PC-9 (cell line): ENCODE measurements at places on chromosomes 12 and 14.

GRCh38 chr14:85057221-85057620 is 472.7 kb upstream of the FLRT2 start:
- no peaks in the 10 kb centered on the region for H3K27me3 ChIP-seq
- no peak for DNase-seq
- no peaks in the 10 kb centered on the region for H3K4me1 ChIP-seq
- H3K27ac ChIP-seq, result no peak overlapping the region
- no peak overlapping the region for H3K4me3 ChIP-seq

- H3K4me3 ChIP-seq, result no peak overlapping the region
- no peak overlapping the region for H3K27ac ChIP-seq
- DNase-seq, result no peak
Measured at GRCh38 chr12:62693376-62694050, 226.9 kb downstream of the MON2 start.

- no peak overlapping the region for H3K27ac ChIP-seq
- DNase-seq, result no peak
- no peaks in the 10 kb centered on the region for H3K4me1 ChIP-seq
- no peak overlapping the region for H3K4me3 ChIP-seq
Measured at GRCh38 chr12:86729739-86730138, 473.5 kb upstream of the MGAT4C start.

- H3K27ac ChIP-seq, result no peak overlapping the region
- DNase-seq, result no peak
- no peaks in the 10 kb centered on the region for H3K36me3 ChIP-seq
- H3K4me1 ChIP-seq, result peaks cover 11% of the 10 kb centered on the region; the same call in 1 of the 2 replicates
- no peaks in the 10 kb centered on the region for H3K27me3 ChIP-seq
- no peak overlapping the region for H3K4me3 ChIP-seq
Measured at GRCh38 chr14:33555710-33556350, 395.0 kb downstream of the EGLN3 start.

GRCh38 chr12:68405343-68405781 is 73.2 kb upstream of the MDM1 start:
- no peaks in the 10 kb centered on the region for H3K27me3 ChIP-seq
- no peak for DNase-seq
- no peak overlapping the region for H3K4me3 ChIP-seq

- peaks cover 72% of the 10 kb centered on the region for H3K4me1 ChIP-seq
- peak overlapping the region; percentile 89 for H3K27ac ChIP-seq
- H3K4me3 ChIP-seq, result peak overlapping the region; percentile 10; the same call in 1 of the 2 replicates
Measured at GRCh38 chr14:61472801-61473376, 151.5 kb downstream of the PRKCH start.

DNA sequence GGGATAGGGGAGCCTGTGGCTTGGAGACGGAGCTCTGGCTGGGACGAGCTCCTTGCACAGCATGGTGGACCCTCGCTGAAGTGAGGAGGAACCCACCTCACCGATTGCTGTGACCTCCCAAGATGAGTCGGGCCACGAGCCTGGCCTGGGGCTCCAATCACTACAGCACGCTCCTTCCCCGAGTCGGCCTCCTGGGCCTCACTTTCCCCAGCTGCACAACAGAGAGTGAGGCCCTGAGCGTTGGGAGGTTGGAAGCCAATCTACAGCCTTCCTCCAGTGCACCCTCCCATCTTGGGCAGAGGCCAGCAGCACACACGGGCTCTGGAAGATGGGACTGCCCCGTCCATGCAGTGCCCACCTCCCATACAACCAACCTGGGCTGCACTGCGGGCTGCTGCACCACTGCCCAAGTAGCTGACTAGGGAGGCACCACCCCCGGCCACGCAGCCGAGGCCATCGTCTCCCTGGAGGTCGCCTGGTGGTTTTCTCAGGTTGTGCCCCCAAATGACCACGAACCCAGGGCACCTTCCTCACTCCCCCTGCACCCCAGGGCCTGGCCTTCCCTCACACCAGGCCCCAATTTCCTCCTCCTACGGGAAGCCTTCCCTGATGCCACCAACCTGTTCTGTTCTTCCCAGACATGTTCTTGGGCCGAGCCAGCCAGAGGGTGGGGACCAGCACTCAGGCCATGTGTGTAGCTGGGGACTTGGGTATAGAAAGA is 152.3 kb upstream of the C14orf180 start:
- no peak for DNase-seq
- no peak overlapping the region for H3K27ac ChIP-seq
- H3K36me3 ChIP-seq, result no peaks in the 10 kb centered on the region
- peaks cover 76% of the 10 kb centered on the region for H3K27me3 ChIP-seq
- no peaks in the 10 kb centered on the region for H3K4me1 ChIP-seq

DNA sequence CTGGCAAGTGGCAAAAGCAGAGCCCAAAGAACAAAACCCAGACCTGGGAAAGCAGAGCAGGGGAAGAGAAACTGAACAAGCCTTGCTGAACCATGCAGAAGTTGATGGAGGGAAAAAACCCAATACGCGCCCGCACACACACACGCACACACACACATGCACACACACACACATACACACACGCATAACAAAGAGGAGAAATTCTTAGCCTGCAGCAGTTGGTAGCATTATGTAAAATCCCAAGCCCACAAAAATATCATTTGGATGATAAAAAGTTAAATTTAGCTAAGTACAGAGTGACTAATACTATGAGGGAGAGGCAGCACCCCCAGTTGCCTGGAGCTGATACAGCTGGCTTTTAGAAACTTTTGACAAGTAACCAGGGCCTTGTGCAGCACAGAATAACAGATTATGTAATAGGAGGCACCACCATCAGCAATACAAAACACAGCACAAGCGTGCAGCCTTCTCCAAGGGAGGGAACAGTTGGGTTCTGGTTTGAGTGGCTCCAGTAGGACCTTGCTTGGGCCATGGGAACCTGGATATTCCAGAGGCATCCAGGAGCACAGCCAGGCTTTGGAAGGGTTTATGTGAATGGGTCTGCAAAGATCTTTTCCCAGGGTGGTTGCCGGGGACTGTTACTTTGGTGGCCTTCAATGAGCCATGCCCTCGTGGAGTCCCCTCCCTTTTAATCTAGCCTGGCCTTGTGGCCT is 35.3 kb downstream of the PITPNM2 start:
- H3K4me3 ChIP-seq, result no peak overlapping the region
- DNase-seq, result no peak
- H3K36me3 ChIP-seq, result no peaks in the 10 kb centered on the region

DNA sequence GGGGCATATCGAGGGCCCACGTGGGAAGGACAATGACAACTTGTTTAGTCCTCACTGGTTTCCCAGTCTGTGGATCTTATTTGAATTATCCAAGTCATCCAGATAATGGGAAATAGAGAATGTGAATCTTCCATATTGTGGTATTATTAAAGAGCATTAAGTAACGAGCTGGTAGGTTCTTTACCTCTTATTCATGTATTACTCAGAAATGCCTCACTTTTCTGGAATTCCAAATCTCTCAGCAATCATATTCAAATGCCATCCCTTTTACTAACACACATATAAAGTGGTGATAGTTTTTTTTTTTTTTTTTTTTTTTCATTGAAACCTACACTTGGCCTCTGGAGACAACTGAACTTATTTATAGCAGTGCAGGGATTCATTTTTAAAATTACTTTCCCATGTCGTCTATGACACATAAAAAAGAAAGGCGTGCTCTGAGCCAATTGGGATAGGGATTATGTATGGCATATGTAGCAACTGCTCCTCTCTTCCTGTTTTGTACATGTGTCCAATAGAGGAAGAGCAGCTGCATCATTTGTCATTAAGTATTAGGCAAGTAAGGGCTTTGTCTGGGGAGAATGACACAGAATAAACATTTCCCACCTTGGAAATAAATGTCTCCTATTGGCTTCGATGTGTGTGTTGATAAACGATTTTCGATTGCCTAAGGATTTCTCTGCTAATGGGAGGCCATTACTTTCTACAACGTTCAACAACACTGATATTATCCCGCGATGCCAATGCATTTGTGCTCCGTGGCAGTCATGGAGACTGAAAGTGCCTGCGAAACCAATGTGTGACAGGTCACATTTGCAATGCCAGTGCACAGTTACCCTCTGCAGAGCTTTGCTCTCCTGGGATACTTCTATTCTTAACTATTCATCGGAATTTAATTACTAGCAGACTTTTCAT is 78.6 kb upstream of the IFNG-AS1 start:
- H3K27ac ChIP-seq, result peak overlapping the region; percentile 63
- no peaks in the 10 kb centered on the region for H3K27me3 ChIP-seq
- peak; percentile 87 for DNase-seq
- H3K4me1 ChIP-seq, result peaks cover 23% of the 10 kb centered on the region

DNA sequence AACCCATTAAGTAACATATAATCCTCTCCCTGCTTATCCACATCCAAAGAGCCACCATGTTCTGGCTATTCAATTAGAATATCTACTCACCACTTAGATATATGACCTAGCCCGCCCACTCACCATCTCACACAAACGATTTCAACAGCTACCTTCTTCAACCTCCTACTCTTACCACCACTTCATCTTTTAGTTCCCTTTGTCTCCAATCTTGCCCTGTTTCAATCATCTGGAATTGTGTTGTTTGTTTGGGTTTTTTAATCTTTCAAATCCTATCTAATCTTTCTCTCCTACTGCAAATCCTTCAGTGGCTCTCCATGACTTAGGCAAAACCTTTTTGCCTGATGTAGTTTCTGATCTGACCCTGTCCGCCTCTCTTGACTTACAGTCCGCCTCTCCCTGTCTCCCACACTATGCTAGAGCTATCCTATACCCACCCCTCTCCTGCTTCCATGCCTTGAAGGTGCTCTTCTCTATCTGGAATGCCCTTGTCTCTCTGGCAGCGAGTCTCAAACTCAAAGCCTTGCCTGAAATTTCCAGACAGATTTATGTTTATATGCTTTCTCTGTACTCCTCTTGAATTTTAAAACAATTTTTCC is 161.0 kb upstream of the CRY1 start:
- no peaks in the 10 kb centered on the region for H3K36me3 ChIP-seq
- no peak for DNase-seq
- H3K27ac ChIP-seq, result no peak overlapping the region

- H3K27me3 ChIP-seq, result peaks cover 95% of the 10 kb centered on the region
- H3K36me3 ChIP-seq, result no peaks in the 10 kb centered on the region
- no peak overlapping the region for H3K4me3 ChIP-seq
- H3K27ac ChIP-seq, result no peak overlapping the region
- H3K4me1 ChIP-seq, result no peaks in the 10 kb centered on the region
- DNase-seq, result no peak
Measured at GRCh38 chr12:111221062-111222026, 147.6 kb downstream of the PHETA1 start.
